ENCODE measurements at places on chromosomes 6 and 20. TPM values are rescaled to one million over a fixed set of nuclear protein-coding genes. Genes with fewer than 3 reads are reported as not detected.

ZMYND8 gene
- 82.6 TPM for total RNA-seq

GSTA1 gene
- not detected for total RNA-seq

ZBP1 gene
- not detected for total RNA-seq

HLA-E gene
- total RNA-seq, result 566 TPM

TMEM170B gene
- total RNA-seq, result 8.0 TPM

COL19A1 gene
- total RNA-seq, result not detected

ULBP2 gene
- not detected for total RNA-seq

MYL9 gene
- 33.0 TPM for total RNA-seq

HLA-DPA1 gene
- 171 TPM for total RNA-seq
